Thoracic aorta (tissue), 2 donors: ENCODE measurements at places on chromosomes 16 and 17.

DNA sequence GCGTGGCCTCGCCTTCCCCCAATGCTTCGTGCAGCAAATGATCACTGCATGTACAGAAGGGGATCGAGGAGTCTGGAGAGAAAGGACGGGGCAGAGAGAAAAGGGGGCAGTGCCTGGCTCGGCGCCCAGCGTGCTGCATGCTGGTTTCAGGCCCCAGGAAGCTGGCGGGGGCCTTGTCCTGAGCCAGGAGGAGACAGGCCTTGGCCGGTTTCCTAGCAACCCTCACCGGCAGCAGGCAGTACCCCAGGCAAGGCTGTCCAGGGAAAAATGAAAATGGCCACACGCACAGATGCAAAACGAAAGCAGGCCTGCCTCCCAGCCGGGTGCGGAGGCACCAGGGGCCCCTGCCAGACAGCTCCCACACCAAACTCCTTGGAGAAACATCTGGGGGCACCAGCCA is 126.3 kb downstream of the ZFHX3 start:
- DNase-seq, result no peak

DNA sequence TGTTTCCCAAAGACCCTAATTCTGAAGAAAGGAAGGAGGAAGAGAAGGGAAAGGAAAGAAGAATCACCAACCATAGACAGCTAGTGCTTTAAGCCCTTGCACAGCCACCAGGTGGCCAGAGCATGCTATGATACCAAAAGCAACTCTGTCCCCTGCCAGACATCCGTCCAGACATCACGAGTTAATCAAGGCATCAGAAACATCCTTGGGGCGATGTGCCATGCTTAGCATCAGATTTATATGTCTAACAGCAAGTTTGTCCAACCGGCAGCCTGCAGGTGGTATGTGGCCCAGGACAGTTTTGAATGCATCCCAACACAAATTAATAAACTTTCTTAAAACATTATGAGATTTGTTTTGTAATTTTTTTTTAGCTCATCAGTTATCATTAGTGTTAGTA is 2.9 kb upstream of the CRYBA1 start:
- DNase-seq, result no peak

DNA sequence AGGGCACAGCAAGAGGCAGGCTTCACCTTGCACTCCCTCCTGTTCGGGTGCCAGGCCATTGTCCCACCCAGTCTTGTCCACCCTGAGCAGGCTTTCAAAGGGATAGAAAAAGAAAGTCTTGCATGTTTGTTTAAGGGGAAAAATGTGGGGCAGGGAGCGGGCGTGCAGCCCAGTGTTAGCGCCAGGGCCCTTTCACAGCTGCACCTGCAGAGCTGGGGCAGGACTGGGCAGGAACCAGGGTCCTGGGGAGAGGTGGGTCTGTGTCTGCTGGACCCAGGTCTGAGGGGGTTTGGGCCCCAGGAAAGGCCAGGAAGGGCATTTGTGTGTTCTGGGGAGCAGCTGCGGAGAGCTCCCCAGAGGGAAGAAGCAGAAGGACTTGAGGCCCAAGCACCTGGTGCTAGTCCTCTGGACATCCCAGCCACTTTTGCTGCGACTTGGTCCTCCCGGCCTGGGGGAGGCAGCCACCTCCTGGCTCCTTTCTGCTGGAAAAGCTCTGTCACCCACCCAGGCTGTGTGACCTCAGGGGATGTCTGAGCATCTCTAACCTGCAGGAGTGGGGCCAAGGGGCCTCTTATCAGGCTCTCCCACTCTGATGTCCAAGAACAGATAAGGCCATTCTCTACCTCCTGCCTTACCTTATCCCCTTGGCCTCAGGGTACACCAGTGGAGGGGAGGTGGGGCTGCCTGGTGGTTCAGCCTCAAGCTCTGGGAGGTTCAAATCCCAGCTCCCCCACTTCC is 44.7 kb downstream of the PSME3IP1 start:
- no peak for DNase-seq

- DNase-seq, result no peak
These were observed 7.8 kb downstream of the NR1D1 start for GRCh38 chr17:40092581-40092980.

- DNase-seq, result no peak
These were observed 667.5 kb upstream of the RBFOX1 start for GRCh38 chr16:6665126-6665525.

DNA sequence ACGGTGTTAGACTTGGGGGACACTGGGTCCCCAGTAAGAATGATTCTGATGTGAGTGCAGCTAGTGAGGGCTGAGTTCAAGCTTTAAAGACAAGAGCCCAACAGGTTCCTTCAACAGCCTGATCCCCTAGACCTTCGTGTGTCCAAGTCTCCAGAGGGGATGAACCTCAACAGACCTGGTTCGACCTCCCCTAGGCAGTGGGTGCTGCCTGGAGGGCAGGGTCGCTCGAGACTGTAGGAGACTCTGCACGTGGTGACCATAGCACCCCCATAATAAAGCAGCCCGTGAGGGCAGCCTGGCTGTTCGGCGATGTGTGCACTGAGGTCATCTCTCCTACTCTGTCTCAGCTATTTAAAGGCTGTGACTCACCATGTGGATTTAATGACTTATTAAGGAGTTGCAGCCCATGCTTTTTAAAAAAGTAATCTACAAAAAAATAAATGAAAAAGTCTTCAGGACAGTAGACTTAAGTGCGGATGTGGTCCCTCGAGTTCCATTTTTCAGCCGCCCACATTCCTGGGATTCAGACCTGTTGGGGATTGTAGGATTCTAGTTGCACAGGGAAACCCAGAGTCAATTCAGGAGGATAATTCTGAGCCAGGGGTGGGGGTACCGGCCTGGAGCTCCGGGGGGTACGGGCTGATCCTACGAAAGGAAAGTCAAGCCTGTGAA is 23.4 kb upstream of the METRNL start:
- DNase-seq, result no peak

- DNase-seq, result no peak
These were observed 9.8 kb downstream of the SLC7A6OS start for GRCh38 chr16:68300734-68301459.

DNA sequence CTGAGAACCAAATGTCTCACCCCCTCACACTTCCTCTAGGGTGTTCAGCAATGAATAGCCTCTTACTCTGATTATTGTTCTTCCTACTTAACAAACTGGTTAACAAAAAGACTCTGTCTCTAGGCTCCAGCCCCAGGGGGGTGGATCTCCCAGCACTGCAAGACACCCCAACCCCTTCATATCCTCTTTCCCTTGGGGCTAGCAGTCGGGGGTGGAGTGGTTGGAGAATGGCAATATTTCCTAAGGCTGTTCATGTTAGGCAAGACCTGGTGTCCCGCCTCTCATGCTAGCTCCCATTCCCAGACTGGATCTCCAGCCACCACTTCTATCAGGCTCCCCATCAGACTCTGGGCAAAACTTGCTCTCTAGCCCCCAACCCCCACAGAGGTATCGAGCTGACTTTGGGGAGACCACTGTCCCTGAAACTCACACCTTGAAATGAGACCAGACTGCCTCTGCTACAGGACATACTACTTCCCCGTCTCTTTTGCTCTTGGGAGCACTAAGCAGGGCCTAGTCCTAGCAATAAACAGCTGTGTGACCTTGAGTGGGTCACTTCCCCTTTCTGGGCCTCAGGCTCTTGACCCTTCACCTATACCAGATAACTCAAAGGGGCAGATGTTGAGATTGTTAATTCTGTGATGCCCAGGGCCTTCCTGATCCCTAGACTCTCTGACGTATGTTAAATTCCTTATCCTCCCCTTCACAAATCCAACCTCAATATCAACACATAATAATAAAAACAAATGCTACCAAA is 2.4 kb downstream of the SLC25A35 start:
- no peak for DNase-seq

DNA sequence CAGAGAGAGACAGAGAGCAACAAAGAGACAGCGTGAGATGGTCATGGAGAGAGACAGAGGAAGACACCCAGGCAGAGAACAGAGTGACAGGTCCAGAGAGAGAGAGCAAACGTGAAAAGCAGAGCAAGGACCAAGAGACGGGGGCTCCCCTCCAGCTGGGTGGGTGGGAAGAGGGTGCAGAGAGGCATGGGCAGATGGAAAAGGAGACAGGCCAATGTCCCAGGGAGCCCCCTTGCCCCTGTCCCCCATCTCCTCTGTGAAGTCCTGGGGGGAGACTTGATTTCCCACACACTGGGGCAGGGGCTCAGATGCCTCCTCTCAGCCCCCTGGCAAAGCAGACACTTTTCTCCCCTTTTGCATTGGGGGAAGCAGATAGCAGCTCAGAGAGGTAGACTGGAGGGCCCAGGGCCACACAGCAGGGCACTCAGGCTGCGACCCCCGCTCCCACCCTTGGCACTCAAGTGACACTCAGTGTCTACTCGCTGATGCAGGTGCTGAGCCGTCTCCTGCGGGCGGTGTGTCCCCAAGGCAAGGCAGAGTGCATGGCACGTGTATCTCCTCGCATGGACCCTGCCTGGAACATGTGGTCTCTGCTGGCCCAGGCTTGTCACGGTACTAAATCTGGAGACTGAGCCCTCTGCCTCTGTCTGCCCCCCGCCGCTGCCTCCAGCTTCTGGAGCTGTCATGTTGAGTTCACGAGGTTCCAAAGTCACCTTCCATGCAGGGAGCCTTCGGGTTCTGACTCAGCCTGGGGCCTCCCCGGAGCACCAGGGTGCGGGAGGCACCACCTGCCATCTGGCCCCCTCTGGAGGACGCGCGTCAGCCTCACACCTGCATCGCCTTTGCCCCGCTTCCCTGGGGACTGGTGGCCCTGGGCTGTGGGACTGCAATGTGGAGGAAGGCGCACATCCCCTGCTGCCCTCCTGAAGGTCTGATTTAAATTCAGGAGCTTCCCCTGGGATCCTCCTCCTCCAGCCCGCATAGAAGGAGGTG is 215.9 kb upstream of the GSE1 start:
- no peak for DNase-seq
